Ammon's horn (tissue), 1 donor: ENCODE measurements at places on chromosomes 1 and 21.

GRCh38 chr1:185439727-185440415, 122.8 kb upstream of the IVNS1ABP start:
- no peak for DNase-seq

GRCh38 chr1:227547310-227548118, 15.8 kb upstream of the ZNF678 start:
- DNase-seq, result no peak

DNA sequence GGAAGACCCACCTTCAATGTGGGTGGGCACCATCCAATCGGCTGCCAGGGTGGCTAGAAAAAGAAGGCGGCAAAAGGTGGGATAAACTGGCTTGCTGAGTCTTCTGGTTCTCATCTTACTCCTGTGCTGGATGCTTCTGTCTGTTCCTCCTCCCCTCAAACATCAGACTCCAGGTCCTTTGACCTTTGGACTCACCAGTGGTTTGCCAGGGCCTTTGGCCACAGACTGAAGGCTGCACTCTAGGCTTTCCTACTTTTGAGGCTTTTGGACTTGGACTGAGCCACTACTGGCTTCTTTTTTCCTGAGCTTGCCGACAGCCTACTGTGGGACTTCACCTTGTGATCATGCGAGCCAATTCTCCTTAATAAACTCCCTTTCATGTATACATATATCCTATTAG, 55.9 kb downstream of the VCAM1 start:
- DNase-seq, result no peak

DNA sequence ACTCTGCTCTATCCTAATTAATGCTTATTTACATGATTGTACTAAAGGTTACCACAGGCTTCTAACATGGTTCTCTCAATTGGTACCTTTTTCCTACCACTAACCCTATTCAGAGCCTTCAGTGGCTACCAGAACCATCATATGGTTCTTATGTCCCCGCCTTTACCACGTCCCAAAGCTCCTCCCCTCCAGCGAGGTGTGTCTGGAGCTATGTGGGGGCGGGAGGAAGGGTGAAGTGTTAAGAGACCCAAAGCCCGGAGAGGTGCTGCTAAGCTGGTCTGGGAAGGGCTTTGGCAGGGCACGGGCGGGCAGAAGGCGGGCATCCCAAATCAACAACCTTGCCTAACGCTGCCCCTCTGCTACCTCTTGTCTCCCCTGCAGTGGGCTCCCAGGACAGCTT, 10.0 kb downstream of the SPATA46 start:
- no peak for DNase-seq

GRCh38 chr1:234954613-234955012, 174.0 kb downstream of the TOMM20 start:
- no peak for DNase-seq

- no peak for DNase-seq
Measured at GRCh38 chr21:42263591-42264131, 44.7 kb downstream of the ABCG1 start.

DNA sequence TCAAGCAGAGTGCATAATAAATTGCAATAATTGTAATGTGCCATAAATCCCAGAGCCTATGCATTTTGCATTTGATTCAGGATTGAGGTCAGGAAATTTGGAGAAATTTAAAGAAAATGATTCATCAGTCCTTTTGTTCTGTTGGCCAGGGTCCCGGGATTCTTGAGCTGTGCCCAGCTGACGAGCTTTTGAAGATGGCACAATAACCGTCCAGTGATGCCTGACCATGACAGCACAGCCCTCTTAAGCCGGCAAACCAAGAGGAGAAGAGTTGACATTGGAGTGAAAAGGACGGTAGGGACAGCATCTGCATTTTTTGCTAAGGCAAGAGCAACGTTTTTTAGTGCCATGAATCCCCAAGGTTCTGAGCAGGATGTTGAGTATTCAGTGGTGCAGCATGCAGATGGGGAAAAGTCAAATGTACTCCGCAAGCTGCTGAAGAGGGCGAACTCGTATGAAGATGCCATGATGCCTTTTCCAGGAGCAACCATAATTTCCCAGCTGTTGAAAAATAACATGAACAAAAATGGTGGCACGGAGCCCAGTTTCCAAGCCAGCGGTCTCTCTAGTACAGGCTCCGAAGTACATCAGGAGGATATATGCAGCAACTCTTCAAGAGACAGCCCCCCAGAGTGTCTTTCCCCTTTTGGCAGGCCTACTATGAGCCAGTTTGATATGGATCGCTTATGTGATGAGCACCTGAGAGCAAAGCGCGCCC, 8.7 kb downstream of the PROX1 start:
- peak; percentile 77 for DNase-seq

DNA sequence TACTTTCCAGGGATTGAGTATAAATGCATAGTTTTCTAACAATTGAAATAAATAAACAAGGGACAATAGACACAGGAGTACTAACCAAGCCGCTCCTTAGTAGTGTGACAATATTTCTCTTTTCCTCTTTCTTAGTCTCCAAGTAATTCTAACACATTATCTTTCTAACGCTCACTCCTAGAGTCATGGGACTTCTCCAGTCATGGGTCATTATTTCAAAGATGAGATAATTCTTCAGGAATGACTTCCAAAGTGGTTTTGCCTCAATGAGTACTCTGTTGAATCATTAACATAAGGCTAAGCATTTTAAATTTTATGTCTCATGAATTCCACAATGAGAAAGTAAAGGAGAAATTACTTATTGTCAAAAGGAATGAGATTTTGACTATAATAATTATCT, 605.8 kb upstream of the ADAMTS5 start:
- DNase-seq, result no peak
